ENCODE measurements at places on chromosomes 16 and 17.

- no peak for DNase-seq
These were observed 126.3 kb downstream of the ZNF778 start for GRCh38 chr16:89343501-89344457.

GRCh38 chr16:31430380-31431052 is 2.4 kb upstream of the COX6A2 start:
- DNase-seq = no peak

DNA sequence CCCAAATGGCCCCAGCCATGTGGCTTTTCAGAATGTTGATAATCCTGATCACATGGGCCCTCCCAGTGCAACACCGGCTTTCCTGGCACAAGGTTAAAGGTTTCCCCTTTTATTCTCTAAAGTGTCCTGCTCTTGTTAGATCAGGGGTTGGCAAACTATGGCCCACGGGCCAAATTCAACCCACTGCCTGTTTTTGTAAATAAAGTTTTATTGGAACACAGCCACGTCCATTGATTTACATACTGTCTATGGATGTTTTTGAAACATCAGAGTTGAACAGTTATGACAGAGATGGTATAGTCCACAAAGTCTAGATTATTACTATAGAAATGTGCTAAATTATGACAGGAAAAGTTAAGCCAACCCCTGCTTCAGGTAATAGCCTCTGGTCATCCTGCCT is 157.3 kb downstream of the ZFHX3 start:
- DNase-seq = no peak

GRCh38 chr16:9082422-9082821 is 9.0 kb upstream of the HAPSTR1 start:
- no peak for DNase-seq

- DNase-seq = no peak
These were observed 24.8 kb downstream of the TMEM114 start for GRCh38 chr16:8565498-8565897.

DNA sequence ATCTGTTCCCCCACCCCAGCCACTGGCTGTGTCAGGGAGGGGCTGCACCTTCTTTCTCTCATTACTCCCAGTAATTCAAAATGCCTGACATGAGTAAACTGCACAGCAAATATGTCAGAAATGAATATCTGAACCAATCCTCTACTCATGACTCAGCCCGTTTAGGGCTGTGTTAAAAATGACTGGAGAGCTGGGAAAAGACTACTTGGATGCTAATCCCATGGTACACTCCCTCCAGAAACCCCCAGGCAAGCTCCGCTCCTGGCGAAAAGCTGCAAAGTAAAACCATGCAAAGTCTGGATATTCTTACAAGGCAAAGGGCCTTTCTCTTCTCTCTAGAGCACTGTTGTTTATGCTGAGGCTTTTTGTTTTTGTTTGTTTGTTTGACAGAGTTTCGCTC is 448.1 kb upstream of the DYNLRB2 start:
- no peak for DNase-seq

DNA sequence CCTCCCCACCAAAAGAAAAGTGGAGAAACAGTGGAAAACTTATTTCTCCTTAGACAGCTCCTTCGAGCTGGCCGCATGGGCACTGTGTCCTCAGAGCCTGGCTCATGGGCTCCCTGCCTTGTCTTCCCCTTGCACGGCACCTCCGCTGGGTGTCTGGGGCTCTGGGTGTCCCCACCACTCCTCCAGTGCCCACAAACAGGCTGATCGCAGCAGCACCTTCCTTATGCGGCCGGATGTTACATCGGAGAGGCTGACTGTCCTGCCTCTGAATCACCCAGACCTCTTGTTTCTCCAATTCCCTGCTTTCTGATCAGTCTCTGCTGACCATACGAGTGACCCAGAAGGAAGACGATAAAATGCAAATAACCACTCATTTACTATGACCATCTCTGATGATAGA is 121.7 kb downstream of the SLC39A11 start:
- no peak for DNase-seq

GRCh38 chr17:31523862-31524730 is 132.6 kb downstream of the RAB11FIP4 start:
- no peak for DNase-seq

GRCh38 chr16:41439-42068 is 11.9 kb downstream of the POLR3K start:
- DNase-seq = no peak

- no peak for DNase-seq
These were observed 59.2 kb downstream of the B9D1 start for GRCh38 chr17:19303367-19303776.

- no peak for DNase-seq
These were observed 90.0 kb downstream of the CFDP1 start for GRCh38 chr16:75343286-75343685.

Data from HFF-Myc (cell line).